ENCODE measurements at places on chromosomes 1 and 21. TPM values are rescaled to one million over a fixed set of nuclear protein-coding genes. Genes with fewer than 3 reads are reported as not detected.

Gene ATP1A2
- 4.8 TPM for total RNA-seq

Gene OR2L13
- not detected for total RNA-seq

Gene LCE3E
- not detected for total RNA-seq

- no peak for DNase-seq
Measured at GRCh38 chr1:66947267-66947666, 22.5 kb downstream of the MIER1 start.
